Endothelial cell (in vitro differentiated cells): ENCODE measurements at places on chromosomes 7 and 10. TPM values are rescaled to one million over a fixed set of nuclear protein-coding genes. Genes with fewer than 3 reads are reported as not detected.

- H3K36me3 ChIP-seq, result no peaks in the 10 kb centered on the region
- peaks cover 61% of the 10 kb centered on the region for H3K4me1 ChIP-seq
- peak overlapping the region; percentile 96 for H3K27ac ChIP-seq
- H3K4me3 ChIP-seq, result peak overlapping the region; percentile 79
- H3K27me3 ChIP-seq, result peaks cover 8% of the 10 kb centered on the region
Observed at GRCh38 chr10:63713191-63714144, 192.3 kb downstream of the REEP3 start.

The GRM8 gene
- total RNA-seq, result 1.5 TPM

The HSPA12A gene
- total RNA-seq, result 2.8 TPM

GRCh38 chr7:98641646-98642500, 24.8 kb downstream of the NPTX2 start:
- peak; percentile 18 for DNase-seq
- H3K4me3 ChIP-seq, result no peak overlapping the region
- H3K4me1 ChIP-seq, result peaks cover 4% of the 10 kb centered on the region
- no peaks in the 10 kb centered on the region for H3K36me3 ChIP-seq
- no peaks in the 10 kb centered on the region for H3K27me3 ChIP-seq

DNA sequence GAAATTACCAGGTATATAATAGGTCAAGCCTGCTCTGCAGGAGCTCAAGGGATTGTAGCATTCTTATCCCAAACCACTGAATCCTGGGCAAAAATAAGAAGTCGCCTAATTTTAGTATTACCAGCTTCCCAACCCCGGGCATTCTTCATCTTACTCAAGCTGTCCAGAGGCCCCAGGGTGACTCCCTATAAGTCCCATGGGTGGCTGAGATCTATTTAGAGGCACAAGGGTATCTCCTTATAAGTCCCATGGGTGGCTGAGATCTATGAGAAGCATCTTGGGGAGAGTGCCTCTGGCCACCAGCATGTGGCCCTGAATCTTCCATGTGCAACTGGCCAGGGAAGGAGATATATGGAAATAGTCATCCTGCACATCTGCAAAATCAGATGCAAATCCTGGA, 38.9 kb downstream of the PRSS2 start:
- H3K4me3 ChIP-seq, result no peak overlapping the region
- H3K36me3 ChIP-seq, result no peaks in the 10 kb centered on the region
- no peak overlapping the region for H3K27ac ChIP-seq
- no peak for DNase-seq

DNA sequence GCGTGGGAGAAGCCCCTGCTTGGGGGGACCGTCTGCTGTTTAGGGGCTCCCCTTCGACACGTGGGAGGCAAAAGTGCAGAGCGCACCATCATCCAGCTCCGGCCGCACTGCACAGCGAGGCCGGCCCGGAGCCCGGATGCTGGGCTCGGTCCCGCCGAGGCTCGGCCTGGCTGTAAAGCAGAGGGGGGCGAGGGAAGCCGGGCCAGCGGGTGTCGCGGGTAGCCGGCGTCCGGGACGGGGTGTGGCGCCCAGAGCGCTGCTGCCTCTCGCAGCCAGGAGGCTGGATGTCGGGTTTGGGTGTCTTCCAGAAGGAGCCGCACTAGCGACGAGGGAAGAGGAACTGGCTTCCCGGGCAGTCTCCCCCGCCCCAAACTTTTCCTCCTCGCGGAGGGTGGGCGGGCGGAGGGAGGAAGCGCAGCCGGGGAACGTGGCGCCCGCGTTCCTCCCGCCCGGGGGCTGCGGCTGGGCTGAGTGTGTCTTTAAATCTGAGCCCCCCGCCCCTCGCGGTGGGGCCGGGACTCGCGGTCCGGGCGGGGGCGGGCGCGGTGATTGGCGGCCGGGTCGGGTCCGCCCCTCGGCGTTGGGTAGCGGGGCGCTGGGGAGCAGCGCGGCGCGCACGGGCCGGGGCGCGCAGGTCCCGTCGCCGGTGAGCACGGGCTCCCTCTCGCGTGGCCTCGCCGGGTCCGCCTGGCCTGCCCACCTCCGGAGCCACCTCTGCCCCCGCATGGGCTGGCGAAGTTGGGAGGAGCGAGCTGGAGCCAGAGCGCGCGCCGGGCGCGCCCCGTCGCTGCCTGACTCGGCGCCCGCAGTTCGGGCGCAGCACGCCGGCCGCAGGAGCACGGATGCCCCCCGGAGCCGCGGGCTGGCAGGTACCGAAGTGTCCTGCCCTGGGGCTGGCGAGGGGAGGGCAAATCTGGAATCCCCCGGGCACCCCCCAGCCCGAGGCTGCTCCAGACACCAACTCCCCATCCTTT, at the start of gene PALD1:
TSS of gene PALD1 (plus strand) at position 577 of the 974 bp plus-strand sequence. CDS start 47,185 bp downstream, outside the sequence.
- H3K4me1 ChIP-seq, result peaks cover 80% of the 10 kb centered on the region
- H3K27ac ChIP-seq, result peak within 1 kb of the TSS; percentile 89
- DNase-seq, result peak; percentile 77
- no peaks in the 10 kb centered on the region for H3K36me3 ChIP-seq

GRCh38 chr7:70717553-70718329, 414.2 kb upstream of the GALNT17 start:
- H3K4me3 ChIP-seq, result peak overlapping the region; percentile 35
- no peak overlapping the region for H3K27ac ChIP-seq
- H3K36me3 ChIP-seq, result peaks cover 17% of the 10 kb centered on the region
- peaks cover 2% of the 10 kb centered on the region for H3K27me3 ChIP-seq

- peak overlapping the region; percentile 96 for H3K27ac ChIP-seq
- H3K36me3 ChIP-seq, result peaks cover 24% of the 10 kb centered on the region
- peaks cover 57% of the 10 kb centered on the region for H3K4me1 ChIP-seq
- peak; percentile 39 for DNase-seq
- peak overlapping the region; percentile 95 for H3K4me3 ChIP-seq
Observed at GRCh38 chr10:117133273-117134055, 4.6 kb downstream of the VAX1 start.

The C10orf143 gene
- 3.4 TPM for total RNA-seq

DNA sequence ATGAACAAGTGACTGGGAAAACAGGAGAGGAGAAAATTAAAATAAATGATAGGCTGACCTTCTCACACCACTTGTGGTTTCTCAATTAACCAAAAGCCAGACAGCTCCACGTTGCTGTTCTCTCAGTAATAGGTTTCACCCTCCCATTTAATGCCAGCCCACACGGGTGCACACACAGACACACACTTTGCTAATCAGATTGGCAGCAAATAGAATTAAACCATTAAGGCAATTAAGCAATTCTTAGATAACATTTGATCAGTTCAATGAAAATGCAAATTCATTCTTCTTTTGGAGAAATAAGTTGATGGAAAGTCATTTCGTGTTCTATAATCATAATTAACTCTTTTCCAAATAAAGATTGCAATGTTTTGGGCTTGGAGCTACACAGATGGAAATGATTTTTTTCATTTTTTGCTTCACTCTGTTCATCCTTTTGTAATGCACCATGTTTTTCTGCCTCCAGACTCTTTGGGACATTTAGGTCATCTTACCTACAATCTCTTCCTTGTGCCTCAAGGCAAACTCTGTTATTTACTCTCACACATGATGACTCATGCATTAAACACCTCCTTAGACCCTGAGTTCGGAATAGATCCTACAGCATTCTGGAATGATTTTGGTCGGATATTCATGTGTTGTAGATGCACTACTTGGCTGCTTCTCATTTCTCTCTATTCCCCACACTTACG, 700.7 kb downstream of the AUTS2 start:
- no peaks in the 10 kb centered on the region for H3K36me3 ChIP-seq
- no peaks in the 10 kb centered on the region for H3K27me3 ChIP-seq
- no peak overlapping the region for H3K4me3 ChIP-seq
- no peak overlapping the region for H3K27ac ChIP-seq

GRCh38 chr7:157937406-157937805, 600.6 kb downstream of the DNAJB6 start:
- peaks cover 14% of the 10 kb centered on the region for H3K27me3 ChIP-seq
- H3K36me3 ChIP-seq, result peaks cover 27% of the 10 kb centered on the region
- peak overlapping the region; percentile 53 for H3K27ac ChIP-seq
- no peak overlapping the region for H3K4me3 ChIP-seq
- DNase-seq, result no peak

GRCh38 chr10:90560331-90560730, 297.5 kb downstream of the HTR7 start:
- H3K4me3 ChIP-seq, result no peak overlapping the region
- H3K4me1 ChIP-seq, result no peaks in the 10 kb centered on the region
- H3K27me3 ChIP-seq, result no peaks in the 10 kb centered on the region

The BHLHA15 gene
- 1.2 TPM for total RNA-seq

GRCh38 chr7:132805766-132806165, 229.5 kb upstream of the PLXNA4 start:
- H3K4me1 ChIP-seq, result peaks cover 3% of the 10 kb centered on the region
- H3K27me3 ChIP-seq, result no peaks in the 10 kb centered on the region
- no peak for DNase-seq
- H3K36me3 ChIP-seq, result no peaks in the 10 kb centered on the region
- no peak overlapping the region for H3K27ac ChIP-seq
- H3K4me3 ChIP-seq, result no peak overlapping the region

- H3K27ac ChIP-seq, result no peak overlapping the region
- no peak overlapping the region for H3K4me3 ChIP-seq
- H3K27me3 ChIP-seq, result no peaks in the 10 kb centered on the region
- no peaks in the 10 kb centered on the region for H3K36me3 ChIP-seq
- DNase-seq, result no peak
Observed at GRCh38 chr10:61795147-61795546, 106.4 kb upstream of the ARID5B start.

DNA sequence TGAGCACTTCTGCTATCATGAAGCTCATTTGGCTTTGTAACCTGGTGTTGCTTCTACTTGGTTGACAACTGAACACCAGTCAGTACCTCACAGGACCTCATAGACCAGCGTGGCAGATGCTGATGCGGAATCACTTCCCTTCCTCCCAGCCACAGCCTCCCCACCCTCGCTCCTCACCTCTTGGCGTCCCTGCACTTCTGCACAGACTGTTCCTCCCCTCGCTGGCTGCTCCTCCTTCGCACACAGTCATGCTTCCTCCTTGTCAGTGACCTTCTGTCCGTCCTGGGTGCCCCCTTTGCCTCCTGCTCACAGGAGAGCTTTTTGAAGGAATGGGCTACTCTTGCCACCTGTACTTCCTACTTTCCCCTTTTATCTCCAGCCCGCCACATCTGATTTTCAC, 61.4 kb upstream of the CTBP2 start:
- no peak for DNase-seq
- H3K4me3 ChIP-seq, result no peak overlapping the region
- peaks cover 13% of the 10 kb centered on the region for H3K27me3 ChIP-seq
- no peak overlapping the region for H3K27ac ChIP-seq
- H3K4me1 ChIP-seq, result peaks cover 16% of the 10 kb centered on the region
- H3K36me3 ChIP-seq, result no peaks in the 10 kb centered on the region

DNA sequence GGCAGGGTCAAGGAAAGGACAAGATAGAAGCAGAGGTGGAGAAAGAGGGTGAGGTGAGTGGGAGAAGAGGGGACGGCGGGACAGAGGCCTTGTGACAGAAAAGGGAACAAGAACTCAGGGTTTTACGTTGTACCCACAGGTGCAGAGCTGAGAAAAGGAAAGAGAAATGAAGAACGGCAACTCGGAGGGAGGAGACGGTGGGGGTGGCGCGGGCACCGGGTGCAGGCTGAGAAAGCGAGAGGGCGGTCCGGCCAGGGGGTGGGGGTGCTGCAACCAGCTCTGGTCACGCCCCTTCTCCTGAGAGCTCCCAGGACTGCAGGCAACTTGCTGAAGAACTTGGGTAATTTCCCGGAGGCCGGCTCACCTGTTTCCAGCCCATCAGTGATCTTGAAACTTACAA, 65.3 kb downstream of the CARD11 start:
- no peak overlapping the region for H3K27ac ChIP-seq
- no peaks in the 10 kb centered on the region for H3K4me1 ChIP-seq
- peaks cover 10% of the 10 kb centered on the region for H3K27me3 ChIP-seq
- H3K4me3 ChIP-seq, result no peak overlapping the region
- DNase-seq, result no peak
- no peaks in the 10 kb centered on the region for H3K36me3 ChIP-seq

- H3K4me1 ChIP-seq, result peaks cover 7% of the 10 kb centered on the region
- H3K36me3 ChIP-seq, result no peaks in the 10 kb centered on the region
- H3K27me3 ChIP-seq, result no peaks in the 10 kb centered on the region
- DNase-seq, result no peak
- H3K27ac ChIP-seq, result no peak overlapping the region
Observed at GRCh38 chr10:63883861-63884260, 362.7 kb downstream of the REEP3 start.

- no peak for DNase-seq
- no peaks in the 10 kb centered on the region for H3K27me3 ChIP-seq
- H3K27ac ChIP-seq, result no peak overlapping the region
- peaks cover 13% of the 10 kb centered on the region for H3K4me1 ChIP-seq
Observed at GRCh38 chr7:34838329-34838728, 180.3 kb downstream of the NPSR1 start.

GRCh38 chr7:34430456-34430855, 227.6 kb upstream of the NPSR1 start:
- no peak overlapping the region for H3K27ac ChIP-seq
- H3K27me3 ChIP-seq, result peaks cover 2% of the 10 kb centered on the region
- H3K36me3 ChIP-seq, result no peaks in the 10 kb centered on the region
- no peaks in the 10 kb centered on the region for H3K4me1 ChIP-seq
- no peak overlapping the region for H3K4me3 ChIP-seq

- H3K36me3 ChIP-seq, result no peaks in the 10 kb centered on the region
- no peaks in the 10 kb centered on the region for H3K4me1 ChIP-seq
- peaks cover 6% of the 10 kb centered on the region for H3K27me3 ChIP-seq
- H3K4me3 ChIP-seq, result no peak overlapping the region
- no peak for DNase-seq
- H3K27ac ChIP-seq, result no peak overlapping the region
Observed at GRCh38 chr7:47191316-47191715, 390.6 kb downstream of the TNS3 start.

DNA sequence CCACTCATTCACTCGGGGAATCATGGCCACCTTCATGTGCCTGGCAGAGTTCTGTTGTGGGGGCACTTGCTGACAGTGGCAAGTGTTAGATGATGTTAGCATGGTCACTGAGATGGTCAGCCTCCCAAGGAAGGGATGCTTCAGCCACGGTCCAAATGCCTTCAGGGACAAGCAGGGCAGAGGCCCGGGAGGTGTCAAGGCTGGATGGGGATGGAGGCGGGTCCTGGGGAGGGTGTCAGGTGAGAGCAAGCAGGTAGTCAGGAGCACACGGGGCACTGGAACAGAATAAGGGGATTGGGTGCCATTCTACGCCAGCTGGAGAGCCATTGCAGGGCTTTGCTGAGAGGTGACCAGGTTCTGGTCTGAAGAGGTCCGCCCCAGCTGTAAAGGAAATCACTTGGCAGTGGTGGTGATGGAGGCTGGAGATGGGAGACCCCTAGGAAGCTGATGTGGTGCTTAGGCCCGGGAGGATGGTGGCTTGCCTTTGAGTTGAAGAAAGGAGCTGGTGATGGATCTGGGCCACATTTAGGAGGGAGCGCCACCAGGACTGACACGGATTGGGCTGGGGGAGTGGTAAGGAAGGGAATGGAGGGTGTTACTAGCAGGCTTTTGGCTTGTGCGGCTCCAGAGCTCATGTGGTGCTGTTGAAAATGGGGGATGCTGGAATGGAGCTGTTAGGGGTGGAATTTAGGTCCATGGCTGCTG, 24.1 kb downstream of the AGAP3 start:
- peak overlapping the region; percentile 86 for H3K27ac ChIP-seq
- peaks cover 7% of the 10 kb centered on the region for H3K36me3 ChIP-seq
- H3K4me3 ChIP-seq, result peak overlapping the region; percentile 73
- no peak for DNase-seq

The MASTL gene
- total RNA-seq, result 9.9 TPM

The FAM20C gene
- 3.1 TPM for total RNA-seq

- H3K36me3 ChIP-seq, result peaks cover 15% of the 10 kb centered on the region
- peaks cover 3% of the 10 kb centered on the region for H3K27me3 ChIP-seq
- peak overlapping the region; percentile 93 for H3K27ac ChIP-seq
- DNase-seq, result no peak
Observed at GRCh38 chr7:37353949-37354655, 94.6 kb downstream of the ELMO1 start.
